ENCODE measurements at places on chromosomes 5 and 9. TPM values are rescaled to one million over a fixed set of nuclear protein-coding genes. Genes with fewer than 3 reads are reported as not detected.

GRCh38 chr5:50699737-50700136 is 33.3 kb downstream of the PARP8 start:
- no peaks in the 10 kb centered on the region for H3K36me3 ChIP-seq
- DNase-seq, result peak; percentile 45
- peaks cover 78% of the 10 kb centered on the region for H3K4me1 ChIP-seq
- peak overlapping the region; percentile 73 for H3K27ac ChIP-seq

DNA sequence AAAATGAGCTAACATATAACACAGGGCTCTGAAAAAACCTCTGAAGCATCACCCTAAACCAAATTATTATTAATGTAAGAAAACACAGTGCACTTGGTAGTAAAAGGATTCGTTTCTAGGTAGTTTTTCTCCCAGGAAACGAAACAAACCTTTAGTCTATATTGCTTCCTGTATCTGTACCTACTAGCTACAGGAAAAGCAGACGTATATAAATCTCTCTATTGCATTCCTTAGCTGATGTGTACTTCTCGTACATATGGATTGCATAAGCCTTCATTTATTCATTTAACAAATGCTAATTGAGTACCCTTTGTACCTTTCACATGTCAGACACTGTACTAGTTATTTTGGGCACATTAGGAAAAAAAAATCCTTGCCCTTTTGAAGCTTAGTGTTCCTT is 85.0 kb upstream of the RASA1 start:
- no peak overlapping the region for H3K27ac ChIP-seq
- no peaks in the 10 kb centered on the region for H3K27me3 ChIP-seq
- no peaks in the 10 kb centered on the region for H3K36me3 ChIP-seq
- peaks cover 16% of the 10 kb centered on the region for H3K4me1 ChIP-seq
- H3K4me3 ChIP-seq, result no peak overlapping the region

- H3K36me3 ChIP-seq, result peaks cover 51% of the 10 kb centered on the region
- no peak overlapping the region for H3K4me3 ChIP-seq
- H3K27ac ChIP-seq, result no peak overlapping the region
- H3K4me1 ChIP-seq, result peaks cover 32% of the 10 kb centered on the region
- H3K27me3 ChIP-seq, result no peaks in the 10 kb centered on the region
These were observed 139.3 kb downstream of the RAPGEF6 start for GRCh38 chr5:131495536-131496399.

CMBL gene
- total RNA-seq, result 1.3 TPM

DNA sequence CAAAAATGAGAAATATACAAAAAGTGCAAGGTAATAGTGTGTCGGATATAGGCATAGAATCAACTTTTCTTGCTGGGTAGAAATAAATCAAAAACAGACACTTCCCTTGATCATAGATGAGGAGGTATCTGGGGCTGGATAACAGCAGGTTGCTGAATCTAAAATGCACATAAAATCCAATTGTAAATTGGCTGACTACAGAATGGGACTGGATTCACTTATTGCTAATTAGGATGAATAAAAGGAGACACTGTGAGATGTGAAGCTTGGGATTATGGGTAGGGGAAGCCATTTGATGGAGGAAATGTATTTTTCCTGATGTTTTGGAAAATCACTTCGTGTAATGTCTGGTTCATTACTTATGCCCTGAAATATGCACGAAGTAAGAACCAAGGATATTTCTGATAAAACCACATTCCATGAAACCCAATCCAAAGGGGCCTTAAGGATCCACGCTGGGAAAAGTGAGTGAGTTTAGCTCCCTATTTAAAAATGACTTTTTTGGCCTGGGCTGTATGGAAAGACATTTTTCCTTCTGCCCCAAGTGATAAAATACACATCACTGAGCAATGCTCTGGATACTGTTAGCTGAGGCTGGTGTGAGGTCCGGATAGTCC is 136.1 kb downstream of the MARCHF11 start:
- no peak overlapping the region for H3K4me3 ChIP-seq
- no peak for DNase-seq
- no peaks in the 10 kb centered on the region for H3K4me1 ChIP-seq
- no peaks in the 10 kb centered on the region for H3K36me3 ChIP-seq

GRCh38 chr5:154369682-154370081 is 76.1 kb upstream of the SAP30L start:
- H3K36me3 ChIP-seq, result peaks cover 2% of the 10 kb centered on the region
- H3K27me3 ChIP-seq, result no peaks in the 10 kb centered on the region
- no peak overlapping the region for H3K27ac ChIP-seq
- peaks cover 2% of the 10 kb centered on the region for H3K4me1 ChIP-seq
- H3K4me3 ChIP-seq, result no peak overlapping the region
- DNase-seq, result no peak

GRCh38 chr9:1876891-1877496 is 138.2 kb upstream of the SMARCA2 start:
- H3K4me1 ChIP-seq, result peaks cover 40% of the 10 kb centered on the region
- H3K36me3 ChIP-seq, result no peaks in the 10 kb centered on the region
- H3K27me3 ChIP-seq, result peaks cover 24% of the 10 kb centered on the region
- peak; percentile 27 for DNase-seq
- H3K27ac ChIP-seq, result peak overlapping the region; percentile 9
- H3K4me3 ChIP-seq, result no peak overlapping the region

DDX4 gene
- not detected for total RNA-seq

TMEFF1 gene
- total RNA-seq, result 0.24 TPM

F12 gene
- 5.1 TPM for total RNA-seq

DNA sequence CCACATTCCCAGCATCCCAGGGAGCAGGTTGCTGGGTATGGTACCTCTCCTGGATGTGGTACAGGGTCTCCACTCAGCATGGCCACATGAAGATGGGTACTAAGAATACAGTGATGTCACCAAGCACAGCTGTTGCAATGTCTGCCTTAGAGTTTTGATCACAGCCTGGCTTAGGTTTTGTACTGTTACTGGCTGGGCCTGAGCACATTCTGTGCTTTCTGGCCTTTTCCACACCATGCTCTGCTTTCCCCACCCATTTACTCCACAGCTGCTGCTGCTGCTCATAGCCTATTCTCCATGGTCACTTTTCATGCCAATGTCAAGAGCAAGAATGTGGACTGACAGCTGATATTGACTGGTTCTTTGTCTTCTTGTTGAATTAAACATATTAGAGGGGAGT is 481.9 kb downstream of the ARHGEF28 start:
- H3K36me3 ChIP-seq, result no peaks in the 10 kb centered on the region
- no peak for DNase-seq
- no peak overlapping the region for H3K27ac ChIP-seq

DNA sequence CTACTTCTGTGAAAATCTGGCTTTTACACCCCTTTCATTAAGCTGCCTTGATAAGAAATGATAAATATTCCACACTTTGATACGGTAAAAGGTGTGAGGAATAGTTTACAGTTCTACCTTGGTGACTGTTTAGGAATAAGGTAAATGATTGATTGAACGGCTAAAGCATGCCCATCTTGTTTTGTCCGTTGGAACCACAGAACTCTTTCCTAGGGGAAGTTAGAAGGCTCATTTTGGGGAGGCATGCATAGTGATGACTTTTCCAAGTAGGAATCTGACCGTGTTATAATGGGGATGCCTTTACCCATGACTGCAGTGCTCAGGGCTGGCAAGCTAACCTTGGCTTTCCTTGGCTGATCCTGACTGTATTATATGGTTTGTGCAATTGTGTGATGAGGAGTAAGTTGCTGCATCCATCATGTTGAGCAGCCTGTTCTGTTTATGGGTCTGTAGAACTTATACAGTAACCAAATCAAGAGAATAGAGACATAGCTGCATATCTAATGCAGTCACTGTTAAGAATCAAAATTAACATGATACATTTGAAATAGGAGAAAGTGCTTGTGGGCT is 24.5 kb downstream of the PCSK5 start:
- H3K27ac ChIP-seq, result no peak overlapping the region
- peaks cover 28% of the 10 kb centered on the region for H3K4me1 ChIP-seq
- no peaks in the 10 kb centered on the region for H3K27me3 ChIP-seq
- no peaks in the 10 kb centered on the region for H3K36me3 ChIP-seq

DNA sequence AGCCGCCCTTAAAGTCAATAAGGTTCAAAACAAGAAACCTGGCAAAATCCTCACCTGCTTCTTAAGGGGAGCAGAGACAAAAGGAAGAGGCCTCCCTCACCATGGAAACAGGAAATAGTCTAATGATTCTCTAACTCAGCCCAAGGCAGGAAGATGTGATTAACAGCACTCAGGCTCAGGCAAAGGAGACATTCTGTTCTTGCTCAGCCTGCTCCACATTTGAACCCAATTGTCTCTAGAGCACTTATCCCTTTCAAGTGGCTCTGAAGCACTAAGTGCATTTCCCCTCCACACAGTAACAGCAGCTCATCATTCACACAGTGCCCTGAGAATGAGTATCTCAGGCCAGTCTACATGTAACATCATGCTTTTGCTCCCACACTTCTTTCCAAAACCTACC is 72.3 kb downstream of the NIPSNAP3B start:
- no peak overlapping the region for H3K4me3 ChIP-seq
- DNase-seq, result no peak
- no peak overlapping the region for H3K27ac ChIP-seq
- H3K27me3 ChIP-seq, result peaks cover 2% of the 10 kb centered on the region

DNA sequence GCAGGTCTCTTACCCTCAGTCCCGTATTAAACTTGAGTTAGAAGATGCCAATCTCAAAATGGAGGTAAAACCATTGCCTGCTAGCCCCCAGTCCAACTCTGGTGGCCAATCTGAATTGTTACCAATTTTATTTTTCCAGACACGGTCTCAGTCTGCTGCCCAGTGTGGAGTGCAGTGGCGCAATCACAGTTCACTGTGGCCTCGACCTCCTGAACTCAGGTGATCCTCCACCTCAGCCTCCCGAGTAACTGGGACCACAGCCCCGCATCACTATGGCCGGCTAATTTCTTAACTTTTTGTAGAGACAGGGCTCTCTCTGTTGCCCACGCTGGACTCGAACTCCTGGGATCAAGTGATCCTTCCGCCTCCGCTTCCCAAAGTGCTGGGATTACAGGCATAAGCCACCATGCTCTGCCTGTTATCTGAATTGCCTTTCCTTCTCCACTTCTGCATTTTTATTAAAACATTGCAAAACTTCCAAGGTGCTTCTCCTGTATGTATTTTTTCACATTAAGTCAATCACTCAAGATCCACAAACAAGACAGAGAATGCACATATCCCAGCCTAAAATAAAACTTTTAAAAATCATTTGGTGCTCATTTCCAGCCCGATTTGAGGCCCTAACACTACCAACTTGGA is 2.3 kb downstream of the FANCC start:
- peaks cover 11% of the 10 kb centered on the region for H3K4me1 ChIP-seq
- H3K27me3 ChIP-seq, result no peaks in the 10 kb centered on the region
- H3K27ac ChIP-seq, result no peak overlapping the region
- DNase-seq, result no peak

- no peak for DNase-seq
- no peaks in the 10 kb centered on the region for H3K27me3 ChIP-seq
- peaks cover 30% of the 10 kb centered on the region for H3K36me3 ChIP-seq
These were observed 15.2 kb downstream of the IPPK start for GRCh38 chr9:92654481-92655301.

DNA sequence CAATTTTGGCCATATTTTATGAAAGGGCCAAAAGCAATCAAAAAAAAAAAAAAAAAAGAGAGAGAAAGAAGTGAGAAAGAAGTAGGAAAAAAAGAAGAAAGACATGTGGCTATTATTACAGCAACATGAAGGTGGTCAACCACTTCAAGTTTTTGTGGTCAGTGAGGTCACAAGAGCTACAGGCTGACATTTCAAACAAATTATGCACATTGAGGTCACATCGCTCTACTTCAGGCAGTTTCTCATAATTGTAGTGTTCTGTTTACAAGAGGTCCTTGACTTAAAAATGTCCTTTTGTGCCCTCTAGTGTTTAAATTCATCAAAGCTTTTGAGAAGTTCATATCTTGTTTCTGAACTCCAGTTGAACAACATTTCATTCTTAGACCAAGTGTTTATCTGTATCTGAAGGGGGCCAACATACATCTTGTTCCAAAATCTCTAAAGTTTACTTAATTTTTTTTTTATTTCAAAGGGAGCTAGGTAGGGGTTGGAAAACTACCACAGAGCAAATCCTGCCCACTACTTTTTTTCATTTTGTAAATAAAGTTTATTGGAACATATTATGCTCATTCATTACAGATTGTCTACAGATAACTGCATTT is 513.1 kb downstream of the PDE4D start:
- no peak overlapping the region for H3K4me3 ChIP-seq
- no peaks in the 10 kb centered on the region for H3K27me3 ChIP-seq
- no peaks in the 10 kb centered on the region for H3K36me3 ChIP-seq
- peak; percentile 24 for DNase-seq

ENHO gene
- 0.36 TPM for total RNA-seq

All from activated CD4-positive, alpha-beta memory T cell treated with anti-CD3 and anti-CD28 coated beads for 36 hours (primary cell).